NCI-H2171 treated with DMSO at 0.1 percent for 48 hours (cell line): ENCODE measurements at places on chromosomes 5 and 9.

- DNase-seq, result peak; percentile 60
These were observed 363.9 kb upstream of the SEMA6A start for GRCh38 chr5:116938488-116938887.

- DNase-seq, result peak; percentile 29
These were observed 91.8 kb upstream of the FER start for GRCh38 chr5:108655750-108656450.

DNA sequence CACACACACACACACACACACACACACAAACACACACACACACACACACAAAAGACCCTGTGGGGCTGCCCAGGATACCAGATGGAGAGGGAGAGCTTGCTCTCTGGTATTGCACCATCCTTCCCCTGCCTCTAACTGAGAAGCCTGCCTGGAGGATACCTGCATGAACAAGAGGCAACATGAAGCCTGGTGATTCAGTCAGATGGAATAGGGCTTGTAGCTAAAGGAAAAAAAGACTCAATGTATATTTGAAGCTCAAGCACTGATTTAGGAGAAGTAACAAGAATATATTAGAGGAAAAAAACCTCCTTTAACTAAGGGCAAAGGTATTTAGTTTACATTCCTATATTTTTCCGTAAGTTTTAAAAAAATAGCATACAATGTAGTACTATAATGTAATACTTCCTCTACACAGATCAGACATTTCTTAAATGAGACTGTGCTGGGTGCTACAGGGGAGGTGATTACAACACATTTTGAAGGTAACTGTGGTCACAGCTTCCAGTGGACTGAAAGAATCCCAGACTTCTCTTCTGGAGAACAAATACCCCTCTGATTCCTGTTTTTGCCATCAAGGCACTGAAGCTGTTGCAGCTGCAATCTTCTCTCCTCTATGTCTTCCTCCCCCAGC lies 169.3 kb downstream of the DCP2 start:
- DNase-seq, result no peak

GRCh38 chr9:37198831-37199230 lies 78.5 kb downstream of the ZCCHC7 start:
- no peak for DNase-seq

- no peak for DNase-seq
These were observed 347.0 kb downstream of the NTRK2 start for GRCh38 chr9:85016384-85017006.

- DNase-seq, result no peak
These were observed 80.8 kb downstream of the ARRDC3 start for GRCh38 chr5:91302305-91302704.

- DNase-seq, result peak; percentile 17
These were observed 48.8 kb downstream of the KCNIP1 start for GRCh38 chr5:170552621-170553115.

GRCh38 chr9:98214811-98215210 lies 22.4 kb upstream of the CORO2A start:
- DNase-seq, result no peak

DNA sequence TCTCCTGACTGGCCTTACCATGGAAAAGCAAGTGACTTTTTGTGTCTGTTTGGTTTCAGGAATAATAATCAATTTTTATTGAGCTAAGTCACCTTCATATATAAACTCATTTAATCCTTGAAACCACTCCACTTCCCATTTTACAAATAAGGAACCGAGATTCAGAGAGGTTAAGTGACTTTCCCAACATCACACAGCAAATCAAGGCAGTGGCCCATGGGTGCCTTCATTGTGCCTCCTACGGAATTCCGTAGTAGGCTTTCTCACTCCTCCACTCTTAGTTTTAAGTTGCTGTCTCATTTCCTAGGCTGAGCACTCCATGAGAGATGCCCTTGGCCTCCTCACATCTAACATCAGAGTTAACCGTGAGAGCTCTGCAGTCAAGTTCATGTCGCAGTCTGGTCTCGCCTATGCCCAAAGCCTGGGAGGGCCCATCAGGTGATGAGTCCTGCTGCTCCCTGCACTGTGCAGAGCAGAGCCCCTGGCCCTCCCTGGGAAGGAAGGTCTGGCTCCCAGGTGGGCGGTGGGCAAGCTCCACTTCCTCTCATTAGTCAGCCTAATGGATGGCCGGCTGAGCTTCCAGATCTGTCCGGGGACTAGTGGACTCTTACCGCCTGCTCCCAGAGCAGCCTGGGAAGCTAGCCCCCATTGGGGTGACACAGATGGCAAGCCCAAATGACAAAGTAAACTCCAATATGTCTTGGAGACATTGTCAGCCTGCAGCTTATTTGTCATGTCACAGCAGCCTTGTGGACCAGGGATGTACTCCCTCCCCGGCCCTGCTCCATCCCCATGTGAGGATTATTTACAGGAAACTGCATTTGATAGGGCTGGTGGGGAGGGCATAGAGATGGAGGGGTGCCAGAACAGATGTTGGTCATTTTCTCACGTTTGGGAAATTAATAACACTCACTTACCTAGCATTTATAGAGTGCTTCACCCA lies 123.4 kb downstream of the MVB12B start:
- DNase-seq, result peak; percentile 24

DNA sequence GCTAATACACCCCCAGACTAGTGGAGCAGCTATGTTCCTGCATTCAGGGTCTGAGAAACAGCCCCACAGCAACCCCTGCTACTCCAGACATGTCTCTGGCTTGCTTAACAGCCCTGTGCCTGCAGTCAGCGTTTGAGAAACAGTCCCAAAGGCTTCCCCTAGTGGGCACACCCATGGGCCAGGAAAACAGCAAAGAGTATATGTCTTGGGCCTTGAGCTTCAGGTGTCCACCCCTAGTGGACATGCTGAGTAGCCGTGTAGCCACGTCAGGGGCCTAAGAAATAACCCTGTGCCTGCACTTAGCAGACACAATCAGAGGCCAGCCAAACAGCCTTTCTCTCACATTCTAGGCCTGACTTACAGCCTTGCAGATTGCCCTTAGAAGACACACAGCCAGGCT lies 698.6 kb downstream of the PTPRD start:
- DNase-seq, result no peak

GRCh38 chr5:117357886-117358285 lies 783.3 kb upstream of the SEMA6A start:
- DNase-seq, result no peak
